ENCODE measurements at places on chromosomes 5 and 9. TPM values are rescaled to one million over a fixed set of nuclear protein-coding genes. Genes with fewer than 3 reads are reported as not detected.

Gene GPR150
- total RNA-seq, result 0.34 TPM

Gene ATOSB
- 3.8 TPM for total RNA-seq

Gene PCDHB10
- not detected for total RNA-seq

Gene CCL27
- not detected for total RNA-seq

Gene PCDH12
- total RNA-seq, result 1.5 TPM

DNA sequence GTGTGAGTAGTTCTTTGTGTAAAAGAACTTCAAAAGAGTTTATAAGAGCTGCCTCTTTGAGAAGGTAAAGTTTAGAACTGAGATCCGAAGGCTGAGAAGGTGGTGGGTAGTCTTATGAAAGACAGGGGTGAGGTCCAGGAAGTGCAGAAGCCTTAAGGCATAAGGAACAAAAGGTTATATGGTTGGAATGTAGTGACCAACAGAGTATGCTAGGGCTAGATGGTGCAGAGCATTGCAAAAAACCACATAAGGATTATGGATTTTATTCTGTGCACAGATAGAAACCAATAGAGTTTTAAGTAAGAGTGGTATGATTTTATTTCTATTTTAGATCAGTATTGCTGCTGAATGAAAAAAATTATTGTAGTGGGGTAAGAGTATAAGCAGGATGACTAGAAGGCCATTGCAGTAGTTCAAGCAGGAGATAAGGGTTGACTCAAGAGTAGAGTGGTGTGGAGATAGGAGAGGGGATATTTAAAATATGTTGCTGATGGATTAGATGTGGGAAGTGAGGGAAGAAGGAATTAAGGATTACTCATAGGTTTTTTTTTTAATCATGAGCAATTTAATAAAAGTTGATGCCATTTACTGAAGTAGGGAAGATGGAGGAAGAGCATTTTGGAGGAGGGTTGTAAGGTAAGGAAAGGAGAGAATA is 3.7 kb downstream of the RECK start:
- H3K4me3 ChIP-seq, result no peak overlapping the region
- peaks cover 44% of the 10 kb centered on the region for H3K4me1 ChIP-seq

- H3K4me3 ChIP-seq, result no peak overlapping the region
- no peak for DNase-seq
- H3K4me1 ChIP-seq, result peaks cover 3% of the 10 kb centered on the region
- no peak overlapping the region for H3K27ac ChIP-seq
Measured at GRCh38 chr5:9543311-9543920, 2.5 kb downstream of the SEMA5A start.

DNA sequence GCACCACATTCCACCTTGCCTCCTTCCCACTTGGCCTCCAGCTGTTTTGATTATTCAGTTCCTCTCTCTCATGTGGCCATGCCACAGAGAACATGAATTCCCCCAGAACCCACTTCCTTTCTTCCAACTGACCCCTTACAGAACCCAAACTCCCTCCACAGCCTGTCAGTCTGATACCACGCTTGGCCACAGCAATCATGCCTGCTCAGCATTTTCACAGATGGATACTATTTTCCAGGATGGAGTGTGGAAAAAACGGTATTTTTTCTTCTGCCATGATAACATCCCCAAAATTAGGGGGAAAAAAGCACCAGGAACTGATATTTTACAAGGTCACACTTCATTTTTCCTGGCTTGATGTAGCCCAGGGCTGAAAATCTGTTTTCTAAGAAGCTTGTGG is 34.9 kb upstream of the SLIT3 start:
- peaks cover 13% of the 10 kb centered on the region for H3K27me3 ChIP-seq
- DNase-seq, result no peak
- no peak overlapping the region for H3K27ac ChIP-seq
- H3K4me3 ChIP-seq, result no peak overlapping the region

- DNase-seq, result no peak
- no peak overlapping the region for H3K4me3 ChIP-seq
- no peaks in the 10 kb centered on the region for H3K27me3 ChIP-seq
- peaks cover 12% of the 10 kb centered on the region for H3K4me1 ChIP-seq
- no peaks in the 10 kb centered on the region for H3K36me3 ChIP-seq
Measured at GRCh38 chr9:38281196-38281595, 111.3 kb upstream of the ALDH1B1 start.

DNA sequence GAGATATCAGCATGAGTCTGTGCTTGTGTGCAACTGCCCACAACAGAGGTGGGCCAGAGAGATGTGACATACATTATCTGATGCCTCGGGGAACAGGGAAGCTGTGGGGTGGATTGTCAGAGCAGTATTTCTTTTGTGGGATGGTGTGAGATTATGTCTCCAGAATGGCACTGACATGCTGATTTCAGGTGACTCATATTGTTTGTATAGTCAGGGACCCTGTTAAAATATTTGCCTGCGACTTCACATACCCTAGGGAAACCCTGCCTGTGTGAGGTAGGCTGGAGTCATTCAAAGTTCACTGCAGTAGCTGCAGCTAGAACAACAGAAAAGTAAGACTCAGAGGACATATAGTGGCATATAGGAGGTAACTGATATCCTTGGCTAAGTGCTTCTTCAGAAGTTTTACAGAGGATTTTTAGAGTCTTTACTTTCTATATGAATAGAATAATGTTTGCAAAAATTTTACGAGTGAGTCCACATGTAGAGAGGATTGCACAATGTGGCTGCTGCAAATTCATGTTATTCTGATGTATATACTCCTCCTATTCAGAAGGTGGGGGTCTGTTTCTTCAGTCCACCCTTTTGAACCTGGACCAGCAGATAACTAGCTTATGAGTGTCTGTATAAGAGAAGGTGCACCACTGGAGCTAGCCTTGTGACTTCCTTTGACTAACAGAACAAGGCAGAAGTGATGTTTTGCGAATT is 89.3 kb downstream of the MACIR start:
- no peaks in the 10 kb centered on the region for H3K4me1 ChIP-seq
- H3K27me3 ChIP-seq, result peaks cover 34% of the 10 kb centered on the region
- no peak overlapping the region for H3K4me3 ChIP-seq
- no peak for DNase-seq

DNA sequence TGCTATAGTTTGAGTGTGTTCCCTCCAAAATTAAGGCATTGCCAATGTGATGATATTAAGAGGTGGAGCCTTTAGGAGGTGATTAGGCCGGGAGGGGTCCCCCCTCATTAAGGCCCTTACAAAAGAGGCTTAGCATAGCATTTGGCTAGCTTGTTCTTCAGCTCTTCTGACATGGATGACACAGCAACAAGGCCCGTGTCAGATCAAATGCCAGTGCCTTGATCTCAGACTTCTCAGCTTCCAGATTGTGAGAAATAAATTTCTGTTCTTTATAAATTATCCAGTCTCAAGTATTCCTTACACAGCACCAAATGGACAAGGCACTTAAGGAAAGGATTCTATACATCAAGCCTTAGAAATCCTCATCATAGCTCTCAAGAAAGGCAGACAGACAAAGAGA is 31.8 kb downstream of the SLC38A9 start:
- H3K36me3 ChIP-seq, result no peaks in the 10 kb centered on the region
- H3K27me3 ChIP-seq, result no peaks in the 10 kb centered on the region
- no peak overlapping the region for H3K27ac ChIP-seq
- DNase-seq, result no peak

DNA sequence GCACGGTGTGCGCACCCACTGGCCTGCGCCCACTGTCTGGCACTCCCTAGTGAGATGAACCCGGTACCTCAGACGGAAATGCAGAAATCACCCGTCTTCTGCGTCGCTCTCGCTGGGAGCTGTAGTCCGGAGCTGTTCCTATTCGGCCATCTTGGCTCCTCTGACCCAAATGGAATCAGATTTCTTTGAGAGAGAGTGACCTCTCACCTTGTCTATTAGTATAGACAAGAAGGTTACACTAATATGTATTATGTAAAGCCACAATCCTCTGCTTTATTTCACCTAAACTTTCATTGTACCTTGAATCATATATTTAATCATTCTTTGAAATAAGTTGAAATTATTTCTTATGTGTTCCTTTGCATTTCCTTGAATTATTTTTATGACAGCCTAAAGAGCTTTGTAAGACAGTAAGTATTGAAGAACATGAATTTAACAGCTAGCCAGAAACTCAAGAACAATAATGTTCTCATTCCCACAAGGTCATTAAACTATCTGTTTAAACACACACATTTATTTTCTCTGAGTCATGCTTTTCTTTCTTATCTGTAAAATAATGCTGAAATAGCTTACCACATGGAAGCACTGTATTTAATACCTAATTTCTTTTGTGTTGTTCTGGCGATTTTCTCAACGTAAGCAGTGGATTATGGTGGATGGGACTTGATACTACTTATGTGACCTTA is 91.8 kb upstream of the DMRTA1 start:
- H3K27ac ChIP-seq, result no peak overlapping the region
- H3K36me3 ChIP-seq, result no peaks in the 10 kb centered on the region
- H3K27me3 ChIP-seq, result peaks cover 4% of the 10 kb centered on the region
- no peaks in the 10 kb centered on the region for H3K4me1 ChIP-seq
- DNase-seq, result no peak
- no peak overlapping the region for H3K4me3 ChIP-seq

- no peak overlapping the region for H3K27ac ChIP-seq
- H3K4me1 ChIP-seq, result no peaks in the 10 kb centered on the region
- peaks cover 2% of the 10 kb centered on the region for H3K36me3 ChIP-seq
- DNase-seq, result no peak
- H3K4me3 ChIP-seq, result no peak overlapping the region
Measured at GRCh38 chr9:127170652-127171051, 48.2 kb upstream of the ANGPTL2 start.
